ENCODE measurements at places on chromosomes 7 and 10. TPM values are rescaled to one million over a fixed set of nuclear protein-coding genes. Genes with fewer than 3 reads are reported as not detected.

Gene SORBS1
- 416 TPM for total RNA-seq

Gene ZNF425
- total RNA-seq, result not detected

Gene ATAD1
- total RNA-seq, result 22.1 TPM

Gene CACNB2
- 0.96 TPM for total RNA-seq

Gene CDH23
- total RNA-seq, result 40.9 TPM

DNA sequence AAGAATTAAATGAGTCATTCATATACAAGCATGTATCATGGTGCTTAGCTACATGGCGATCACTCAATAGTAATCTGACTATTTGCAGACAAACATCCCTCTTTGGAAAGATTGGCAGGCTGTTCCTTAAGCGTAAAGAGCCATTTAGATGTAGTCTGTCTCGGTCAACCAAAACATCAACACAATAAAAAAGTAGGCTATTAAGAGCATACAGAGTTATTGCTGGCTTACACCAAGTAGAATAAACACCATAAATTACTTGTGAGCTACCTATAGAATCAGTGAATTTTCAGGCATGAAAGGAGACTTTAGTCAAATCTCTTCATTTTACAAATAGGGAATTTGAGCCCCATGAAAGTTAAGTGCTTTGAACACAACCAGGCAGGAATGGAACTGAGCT, 171.7 kb upstream of the FAM171A1 start:
- DNase-seq, result no peak

DNA sequence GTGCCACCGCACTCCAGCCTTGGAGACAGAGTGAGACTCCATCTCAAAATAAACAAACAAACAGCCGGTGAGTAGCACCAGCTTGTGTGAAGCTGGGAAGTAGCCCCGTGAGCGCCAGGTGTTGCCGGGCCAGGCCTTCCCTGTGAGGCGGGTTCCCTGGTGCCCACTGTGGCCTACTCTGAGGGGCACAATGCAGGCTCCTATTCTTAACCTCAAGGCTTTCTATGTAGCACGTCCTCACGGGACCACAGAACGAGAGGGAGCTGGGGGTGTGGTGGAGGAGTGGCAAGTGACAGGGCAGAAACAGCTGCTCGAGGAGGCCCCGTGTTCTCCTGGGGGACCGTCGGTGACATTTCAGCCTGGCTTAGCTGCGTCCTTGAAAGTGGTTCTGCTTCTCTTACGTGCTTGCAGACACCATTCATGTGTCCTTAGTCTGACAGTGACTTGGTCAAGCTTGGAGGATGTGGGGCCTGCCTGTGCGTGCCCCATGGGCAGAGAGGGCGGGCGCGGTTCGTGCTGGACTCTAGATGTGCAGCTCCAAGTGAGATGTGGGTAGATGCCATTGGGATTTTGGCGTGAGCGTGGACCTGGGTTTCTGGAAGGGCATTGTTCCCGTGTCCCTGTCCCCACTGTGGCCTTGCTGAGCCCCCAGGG, 116.6 kb downstream of the NKX6-2 start:
- no peak for DNase-seq

DNA sequence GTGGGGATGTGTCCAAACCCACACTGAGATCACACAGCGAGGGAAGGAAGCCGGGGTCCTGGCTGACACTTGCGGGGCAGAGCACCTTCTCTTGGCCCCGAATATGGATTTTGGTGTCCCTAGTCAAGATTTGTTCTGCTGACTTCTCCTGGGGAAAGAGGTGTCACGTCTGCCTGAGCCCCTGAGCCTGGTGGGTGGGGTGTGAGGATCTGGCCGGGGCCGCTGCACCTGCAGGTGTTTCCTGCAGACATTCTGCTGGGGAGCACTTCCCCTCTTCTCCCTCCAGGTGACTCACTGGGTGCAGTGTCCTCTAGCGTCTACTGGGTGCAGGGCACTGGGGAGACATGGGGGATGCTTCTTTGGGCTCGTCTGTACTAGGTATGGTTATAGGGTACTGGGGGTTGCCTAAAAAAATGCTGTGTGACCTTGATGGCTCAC, 99.2 kb downstream of the GRK5 start:
- no peak for DNase-seq

GRCh38 chr7:6446838-6447580, 745 bp downstream of the DAGLB start:
- DNase-seq, result peak; percentile 89

- no peak for DNase-seq
These were observed 389.5 kb downstream of the TCERG1L start for GRCh38 chr10:130921911-130922440.

DNA sequence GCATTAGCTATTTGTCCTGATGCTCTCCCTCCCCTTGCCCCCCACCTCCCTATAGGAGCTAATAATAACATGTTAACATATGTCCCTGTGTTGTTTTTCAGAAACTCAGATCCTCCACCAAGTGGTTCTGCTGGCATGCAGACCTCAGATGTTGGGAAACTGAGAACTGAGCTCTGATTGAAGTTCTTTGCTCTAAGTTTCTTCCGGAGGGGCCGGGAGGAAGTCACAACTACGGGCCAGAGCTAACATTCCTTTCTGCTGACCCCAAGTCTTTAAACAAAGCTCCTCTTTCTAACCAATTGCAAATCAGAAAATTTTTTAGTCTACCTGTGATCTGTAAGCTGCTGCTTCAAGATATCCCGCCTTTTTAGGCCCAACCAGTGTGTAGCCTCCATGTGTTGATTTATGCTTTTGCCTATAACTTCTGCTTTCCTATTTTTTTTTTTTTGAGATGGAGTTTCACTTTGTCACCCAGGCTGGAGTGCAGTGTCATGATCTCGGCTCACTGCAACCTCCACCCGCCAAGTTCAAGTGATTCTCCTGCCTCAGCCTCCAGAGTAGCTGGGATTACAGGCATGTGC, 66.6 kb downstream of the LYZL1 start:
- DNase-seq, result no peak

DNA sequence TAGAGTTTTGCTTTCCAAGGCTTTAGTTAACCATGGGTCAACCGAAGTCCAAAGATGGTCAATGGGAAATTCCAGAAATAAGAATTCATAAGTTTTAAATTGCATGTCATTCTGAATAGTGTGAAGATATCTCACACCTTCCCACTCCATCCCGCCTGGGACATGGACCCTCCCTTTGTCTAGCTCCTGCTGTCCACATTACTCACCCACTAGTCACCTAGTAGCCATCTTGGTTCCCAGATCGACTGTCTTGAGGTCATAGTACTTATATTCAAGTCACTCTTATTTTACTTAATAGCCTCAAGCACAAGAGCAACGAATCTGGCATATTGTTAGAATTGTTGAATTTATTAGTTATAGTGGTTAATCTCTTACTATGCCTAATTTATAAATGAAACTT, 366.6 kb downstream of the PRPF18 start:
- DNase-seq, result no peak

DNA sequence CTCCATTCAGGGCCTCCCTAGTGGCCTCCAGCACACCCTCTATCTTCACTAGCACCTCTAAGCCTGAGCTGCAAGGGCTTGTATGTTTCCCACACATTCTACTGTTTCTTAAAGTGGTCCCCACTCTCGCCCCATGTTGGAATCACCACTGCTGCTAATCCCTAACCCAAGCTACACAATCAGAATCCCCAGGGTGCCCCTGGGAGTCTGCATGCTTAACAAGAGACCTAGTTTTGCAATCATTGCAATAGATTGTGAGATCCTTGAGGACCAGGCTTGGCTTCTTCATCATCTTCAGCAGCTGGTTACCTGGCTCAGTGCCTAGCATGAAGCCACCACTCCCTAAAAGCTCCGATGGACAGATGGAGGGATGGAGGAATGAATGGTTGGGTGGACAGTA, 113.9 kb downstream of the MYOF start:
- no peak for DNase-seq

GRCh38 chr7:98879198-98879978, 1.1 kb downstream of the TRRAP start:
- DNase-seq, result no peak

DNA sequence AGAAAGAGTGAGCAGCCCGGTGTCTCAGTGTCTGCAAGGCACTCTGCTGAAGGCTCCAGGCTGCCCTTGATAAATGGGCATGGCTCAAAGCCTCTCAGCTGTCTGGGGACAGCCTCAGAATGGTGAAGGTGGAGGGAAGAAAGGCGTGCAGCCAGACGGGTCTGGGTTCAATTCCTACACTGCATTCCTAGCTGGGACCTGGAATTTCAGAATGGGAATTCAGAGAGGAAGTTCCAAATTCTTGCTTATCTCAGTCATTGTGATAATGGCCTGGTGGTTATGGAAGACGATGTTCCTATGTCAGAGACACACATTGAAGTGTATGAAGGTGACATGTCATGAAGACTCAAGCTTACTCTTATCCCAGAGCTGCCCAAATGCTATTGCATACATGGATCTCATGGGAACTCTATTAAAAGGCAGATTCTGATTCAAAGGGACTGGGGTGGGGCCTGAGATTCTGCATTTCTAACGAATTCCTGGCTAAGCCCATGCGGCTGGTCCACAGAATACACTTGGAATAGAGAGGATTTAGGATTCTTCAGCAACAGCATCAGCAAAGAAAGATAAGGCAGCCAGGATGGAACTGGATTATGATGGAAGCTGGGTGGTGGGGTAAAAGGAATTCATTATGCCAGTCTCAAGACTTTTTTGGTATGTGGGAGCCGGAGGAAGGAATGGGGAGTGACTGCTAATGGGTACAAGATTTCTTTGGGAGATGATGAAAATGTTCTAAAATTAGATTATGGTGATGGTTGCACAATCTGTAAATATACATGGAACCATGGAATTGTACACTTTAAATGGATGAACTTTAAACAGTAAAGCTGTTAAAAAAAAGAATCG, 82.6 kb upstream of the ZMIZ1 start:
- no peak for DNase-seq

- no peak for DNase-seq
These were observed 11.7 kb downstream of the SEMA3C start for GRCh38 chr7:80907141-80907601.
